ENCODE measurements at places on chromosomes 11 and 22.
A peak's percentile ranks its signal among the peaks of the same experiment; 100 is the strongest.

DNA sequence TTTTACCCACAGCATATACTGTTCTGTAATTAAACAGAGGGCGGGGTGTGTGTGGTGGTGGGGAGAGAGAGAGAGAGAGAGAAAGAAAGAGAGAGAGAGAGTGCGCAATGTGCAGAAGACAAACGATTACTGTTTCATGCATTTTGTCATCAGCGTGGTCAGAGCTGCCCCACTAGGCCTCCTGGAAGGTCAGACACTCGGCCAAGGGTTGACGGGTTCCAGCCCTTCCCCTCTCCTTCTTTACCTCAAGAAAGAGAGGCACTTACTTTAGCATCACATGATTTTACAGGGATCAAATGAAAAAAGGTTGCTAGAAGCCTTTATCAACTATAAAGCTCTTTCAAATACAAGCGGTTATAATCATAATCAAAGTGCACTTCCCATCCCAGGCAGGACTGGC is 269.2 kb upstream of the SORL1-AS1 start:
- DNase-seq = no peak

DNA sequence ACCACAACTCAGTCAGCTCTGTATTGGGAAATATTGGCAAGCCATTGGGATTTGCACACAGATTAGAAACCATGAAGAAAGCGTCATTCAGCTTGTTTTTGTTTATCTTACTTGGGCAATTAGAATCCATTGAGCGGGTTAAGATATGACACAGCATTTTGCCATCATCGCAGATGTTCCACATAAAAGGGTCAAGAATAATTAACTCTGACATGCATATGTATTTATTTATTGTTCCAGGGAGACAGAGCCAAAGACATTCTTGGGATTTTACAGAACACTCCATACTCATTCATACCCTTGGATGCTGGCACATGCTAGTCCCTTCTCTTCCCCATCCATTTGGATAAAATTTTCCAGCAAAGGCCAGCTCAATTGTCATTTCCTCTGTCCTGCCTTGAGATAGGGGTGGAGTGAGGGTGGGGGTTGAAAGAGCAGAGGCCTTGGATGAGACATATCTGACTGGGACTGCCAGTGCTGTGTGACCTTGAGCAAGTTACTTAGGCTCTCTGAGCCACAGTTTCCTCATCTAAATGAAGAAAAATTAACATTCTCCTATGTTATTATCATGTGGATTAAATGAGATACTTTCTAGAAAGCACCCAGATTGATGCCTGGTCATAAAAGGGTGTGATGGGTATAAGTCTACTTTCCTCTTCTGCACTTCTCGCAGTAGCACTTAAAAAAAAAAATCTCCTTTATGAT is 179.7 kb downstream of the RRAS2 start:
- DNase-seq = no peak

DNA sequence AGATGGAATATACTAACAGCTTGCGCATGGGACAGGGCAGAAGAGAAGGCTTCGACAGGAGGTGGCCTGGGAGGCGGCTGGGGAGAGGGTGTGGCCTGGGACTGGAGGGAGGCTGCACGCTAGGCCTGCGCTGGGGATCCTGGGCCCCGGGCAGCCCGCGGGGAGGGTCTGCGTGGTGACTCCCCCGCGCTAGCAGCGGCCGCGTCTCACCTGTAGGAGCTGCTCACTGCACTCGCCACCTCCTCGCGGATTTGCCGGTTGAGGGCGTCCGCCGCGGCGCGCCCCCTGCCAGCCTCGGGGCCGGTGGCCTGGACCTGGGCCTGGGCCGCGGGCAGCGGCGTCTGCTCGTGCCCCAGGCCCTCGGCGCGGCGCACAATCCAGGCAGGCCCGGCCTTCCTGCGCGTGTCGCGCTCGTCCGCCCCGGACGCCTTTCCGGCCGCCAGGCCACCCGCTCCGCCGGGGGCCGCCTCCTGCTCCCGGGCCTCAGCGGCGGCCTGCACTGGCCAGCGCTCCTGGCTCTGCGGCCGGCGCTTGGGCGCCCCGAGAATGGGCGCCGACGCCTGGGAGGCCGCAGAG is 1.5 kb downstream of the MAP6 start:
- peak; percentile 92 for DNase-seq

DNA sequence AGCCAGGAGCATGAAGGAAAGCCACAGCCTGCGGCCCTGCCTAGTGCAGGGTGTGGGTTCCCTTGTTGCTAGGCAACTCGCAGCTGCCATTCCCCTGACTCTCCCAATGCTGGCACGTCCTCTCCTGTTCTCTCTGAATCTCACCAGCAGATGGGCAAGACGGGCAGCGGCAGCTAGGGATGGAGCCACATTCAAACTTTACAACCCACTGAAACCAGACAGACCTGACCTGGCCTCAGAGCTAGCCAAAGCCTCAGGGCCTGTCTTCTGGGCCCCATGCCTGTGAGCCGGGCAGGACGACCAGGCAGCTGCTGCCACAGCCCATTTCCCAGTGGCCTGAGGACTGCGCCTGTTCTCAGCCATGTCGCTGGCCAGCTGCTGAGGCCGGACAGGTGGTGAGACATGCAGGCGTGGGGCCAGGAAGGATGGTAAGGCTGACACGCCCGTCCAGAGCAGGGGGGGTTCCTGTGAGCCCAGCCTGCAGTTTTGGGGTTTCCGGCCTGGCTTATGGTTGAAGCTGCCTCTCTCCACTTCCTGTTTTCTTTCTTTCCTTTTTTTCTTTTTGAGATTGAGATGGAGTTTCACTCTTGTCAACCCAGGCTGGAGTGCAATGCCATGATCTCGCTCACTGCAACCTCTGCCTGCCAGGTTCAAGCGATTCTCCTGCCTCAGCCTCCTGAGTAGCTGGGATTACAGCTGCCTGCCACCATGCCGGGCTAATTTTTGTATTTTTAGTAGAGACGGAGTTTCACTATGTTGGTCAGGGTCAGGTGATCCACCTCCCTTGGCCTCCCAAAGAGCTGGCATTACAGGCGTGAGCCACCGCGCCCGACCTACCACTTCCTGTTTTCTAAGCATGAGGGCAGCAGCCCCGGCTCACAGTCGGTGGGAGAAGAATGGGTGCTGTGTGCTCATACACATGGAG is 4.1 kb downstream of the SUN2 start:
- no peak for DNase-seq

- DNase-seq = no peak
Observed at GRCh38 chr11:96137373-96137772, 205.6 kb downstream of the MAML2 start.

- DNase-seq = no peak
Observed at GRCh38 chr22:30288419-30289140, 725 bp downstream of the CASTOR1 start.

GRCh38 chr11:65100674-65101350 is 4.8 kb downstream of the VPS51 start:
- DNase-seq = no peak

DNA sequence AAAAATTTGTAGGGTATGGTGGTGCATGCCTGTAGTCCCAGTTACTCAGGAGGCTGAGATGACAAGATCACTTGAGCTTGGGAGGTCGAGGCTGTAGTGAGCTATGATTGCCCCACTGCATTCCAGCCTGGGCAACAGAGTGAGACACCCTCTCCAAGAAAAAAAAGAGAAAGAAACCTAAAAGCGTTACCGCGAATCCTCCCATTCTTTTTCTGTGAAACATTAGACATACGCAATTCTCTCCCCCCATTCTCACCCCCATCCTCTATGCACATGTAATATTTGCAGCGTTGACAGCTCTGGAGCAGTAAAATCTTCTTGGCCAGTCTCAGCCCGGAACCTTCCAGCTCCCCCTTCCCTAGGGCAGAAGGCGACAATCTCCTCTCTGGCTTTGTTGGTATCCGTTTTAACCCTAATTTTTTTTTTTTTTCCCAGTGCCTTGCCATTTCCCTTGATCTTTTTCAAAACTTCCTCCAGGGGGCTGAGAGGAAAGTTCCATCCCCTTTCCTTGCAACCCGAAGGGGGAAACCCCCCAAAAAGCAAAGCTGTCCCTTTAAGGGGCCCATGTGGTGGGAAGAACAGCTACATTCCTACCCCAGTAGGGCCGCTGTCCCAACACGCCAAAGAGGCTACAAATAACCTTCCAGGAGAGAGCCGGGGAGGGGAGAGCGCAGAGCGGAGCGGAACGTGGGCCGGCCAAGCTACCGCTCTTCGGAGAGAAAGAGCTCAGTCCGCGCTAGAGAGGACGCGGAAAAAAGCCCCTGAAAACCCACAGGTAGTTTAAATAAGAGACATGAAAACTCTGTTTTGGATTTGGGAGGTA is 1.9 kb downstream of the LRP4 start:
- peak; percentile 69 for DNase-seq

- no peak for DNase-seq
Observed at GRCh38 chr11:28140689-28141455, 32.7 kb downstream of the METTL15 start.

DNA sequence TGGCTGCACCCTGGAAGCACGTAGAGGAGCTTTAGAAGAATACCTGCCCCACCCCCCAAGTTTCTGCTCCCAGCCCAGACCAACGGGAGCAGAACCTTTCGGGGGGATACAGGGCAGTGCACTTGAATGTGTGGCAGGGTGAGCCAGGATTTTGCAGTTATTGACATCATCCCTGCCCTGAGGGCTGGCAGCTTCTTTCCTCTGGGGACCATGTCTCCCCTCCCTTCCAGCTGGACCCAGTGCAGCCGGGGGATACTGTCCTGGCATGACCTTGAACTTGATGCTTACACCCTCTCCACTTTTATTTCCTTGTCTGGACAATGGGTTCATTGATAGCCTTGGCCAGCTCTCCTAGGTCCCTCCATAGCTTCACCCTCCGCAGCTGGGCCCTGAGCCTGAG is 4.1 kb upstream of the CABP7 start:
- no peak for DNase-seq

GRCh38 chr11:109374441-109374840 is 47.5 kb upstream of the C11orf87 start:
- no peak for DNase-seq

Data from Caco-2 (cell line).